ENCODE measurements at places on chromosomes 5 and 9. TPM values are rescaled to one million over a fixed set of nuclear protein-coding genes. Genes with fewer than 3 reads are reported as not detected.

The SHISAL2B gene
- total RNA-seq, result not detected

The PCDHGA6 gene
- total RNA-seq, result 6.7 TPM

The RAB14 gene
- 29.7 TPM for total RNA-seq

The HAVCR1 gene
- not detected for total RNA-seq

The FOXD4L3 gene
- not detected for total RNA-seq

The GTF3C5 gene
- 43.5 TPM for total RNA-seq

The UAP1L1 gene
- total RNA-seq, result 7.3 TPM

The FOXD4L6 gene
- total RNA-seq, result not detected
